ENCODE measurements at places on chromosomes 5 and 9.
A peak's percentile ranks its signal among the peaks of the same experiment; 100 is the strongest.

- DNase-seq: no peak
These were observed 110.2 kb downstream of the TRIM32 start for GRCh38 chr9:116797276-116797675.

DNA sequence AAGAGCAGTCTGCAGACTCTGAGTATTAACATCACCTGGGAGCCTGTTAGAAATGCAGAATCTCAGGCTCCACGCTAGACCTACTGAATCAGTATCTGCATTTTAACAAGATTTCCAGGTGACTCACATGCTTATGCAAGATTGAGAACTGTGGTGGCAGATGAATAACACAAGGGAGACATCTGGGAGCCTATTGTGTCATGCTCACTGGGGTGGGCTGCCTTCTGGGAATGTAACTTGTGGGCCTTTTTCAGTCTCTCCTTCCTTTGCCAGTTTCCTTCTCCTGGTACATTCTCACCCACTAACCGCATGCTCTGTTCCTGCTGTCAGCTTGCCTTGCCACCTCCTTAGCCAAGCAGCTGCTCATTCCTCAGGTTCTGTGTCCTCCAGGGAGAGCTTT, 176.6 kb upstream of the C9orf72 start:
- DNase-seq: no peak

GRCh38 chr9:85248514-85249312, 493.0 kb downstream of the AGTPBP1 start:
- DNase-seq: no peak

DNA sequence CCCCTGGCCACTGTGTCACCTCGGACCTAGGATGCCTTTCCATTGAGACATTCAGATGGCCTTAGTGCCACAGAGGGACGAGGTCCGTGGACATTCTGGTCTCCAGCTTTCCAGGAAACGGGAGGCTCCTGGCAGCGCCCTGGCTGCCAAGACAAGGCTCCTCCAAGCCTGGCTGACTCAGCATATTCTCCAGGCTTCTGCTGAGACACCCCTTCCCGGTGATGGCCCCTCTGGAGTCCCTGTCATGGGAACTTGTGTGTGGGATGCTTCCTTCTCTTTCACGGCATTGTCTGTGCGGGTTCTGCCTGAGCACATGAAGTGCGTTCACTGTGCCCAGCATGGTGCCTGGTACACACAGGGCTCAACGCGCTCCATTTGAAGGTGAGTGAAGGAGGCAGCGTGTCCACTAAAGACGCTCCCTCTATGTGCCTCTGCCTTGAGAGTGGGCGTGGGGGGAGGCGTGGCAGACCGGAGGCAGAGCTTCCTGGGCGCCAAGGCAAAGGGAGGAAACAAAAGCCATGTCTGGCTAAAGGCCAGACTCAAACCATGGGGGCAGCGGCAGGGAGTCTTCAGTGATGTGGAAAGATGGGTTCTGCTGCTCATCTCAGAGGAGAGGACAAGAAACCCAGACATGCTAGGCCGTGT, 46.4 kb upstream of the PRRC2B start:
- DNase-seq: no peak

- DNase-seq: no peak
These were observed 277.5 kb downstream of the CEMIP2 start for GRCh38 chr9:71490810-71491209.

GRCh38 chr9:124553738-124554137, 46.5 kb upstream of the NR5A1 start:
- no peak for DNase-seq

DNA sequence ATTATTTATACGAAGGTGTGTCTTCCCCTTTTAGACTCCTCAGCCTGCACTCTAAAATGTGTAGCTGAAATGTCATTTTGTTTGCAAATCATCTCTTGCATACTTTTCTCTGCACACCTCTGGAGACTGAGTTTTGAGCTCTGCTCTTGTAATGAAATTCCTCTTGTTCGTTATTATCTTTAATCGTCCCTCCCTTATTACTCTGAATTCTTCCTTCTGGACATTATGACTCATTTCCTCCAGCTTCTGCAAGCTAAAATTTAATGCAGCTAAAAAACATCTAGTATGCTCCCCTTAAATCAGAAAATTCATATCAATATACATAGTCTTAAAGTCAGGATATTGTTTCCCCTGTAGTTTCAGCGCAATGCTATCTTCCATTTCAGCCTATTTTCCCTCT, 13.5 kb downstream of the ISL1 start:
- no peak for DNase-seq

DNA sequence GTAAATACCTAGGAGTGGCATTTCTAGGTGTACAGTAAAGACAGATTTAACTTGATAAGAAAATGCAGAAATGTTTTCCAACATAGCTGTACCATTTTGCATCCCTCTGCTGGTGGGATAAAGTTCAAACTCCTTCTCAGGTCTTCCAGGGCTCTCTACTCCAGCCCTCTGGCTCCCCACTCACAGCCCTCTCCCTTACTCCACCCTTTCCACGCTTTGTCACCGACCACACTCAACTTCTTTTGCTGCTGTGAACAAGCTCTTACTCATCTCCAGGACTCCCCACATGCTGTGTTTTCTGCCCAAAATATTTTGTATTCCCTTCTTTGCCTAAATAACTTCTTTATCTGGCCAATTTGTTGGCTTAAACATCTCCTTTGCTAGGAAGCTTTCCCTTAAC, 90.6 kb upstream of the OSMR start:
- DNase-seq: no peak

DNA sequence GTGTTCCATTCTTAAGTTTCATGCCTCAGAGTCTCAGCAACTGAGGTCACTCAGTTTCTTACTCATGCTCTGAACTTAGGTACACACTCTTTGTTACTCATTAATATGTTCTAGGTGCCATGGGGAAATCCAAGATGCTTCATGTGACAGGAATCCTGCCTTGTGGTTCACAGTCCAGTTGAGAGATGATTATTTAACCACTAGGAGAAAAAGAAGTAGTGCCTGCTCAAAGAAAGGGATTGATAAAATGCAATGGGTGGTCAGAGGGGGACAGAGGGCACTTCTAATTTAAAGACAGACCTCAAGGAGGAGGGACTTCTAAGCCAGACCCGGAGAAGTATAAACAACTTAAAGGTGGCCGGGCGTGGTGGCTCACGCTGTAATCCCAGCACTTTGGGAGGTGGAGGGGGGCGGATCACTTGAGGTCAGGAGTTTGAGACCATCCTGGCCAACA, 69.0 kb downstream of the UGCG start:
- no peak for DNase-seq

DNA sequence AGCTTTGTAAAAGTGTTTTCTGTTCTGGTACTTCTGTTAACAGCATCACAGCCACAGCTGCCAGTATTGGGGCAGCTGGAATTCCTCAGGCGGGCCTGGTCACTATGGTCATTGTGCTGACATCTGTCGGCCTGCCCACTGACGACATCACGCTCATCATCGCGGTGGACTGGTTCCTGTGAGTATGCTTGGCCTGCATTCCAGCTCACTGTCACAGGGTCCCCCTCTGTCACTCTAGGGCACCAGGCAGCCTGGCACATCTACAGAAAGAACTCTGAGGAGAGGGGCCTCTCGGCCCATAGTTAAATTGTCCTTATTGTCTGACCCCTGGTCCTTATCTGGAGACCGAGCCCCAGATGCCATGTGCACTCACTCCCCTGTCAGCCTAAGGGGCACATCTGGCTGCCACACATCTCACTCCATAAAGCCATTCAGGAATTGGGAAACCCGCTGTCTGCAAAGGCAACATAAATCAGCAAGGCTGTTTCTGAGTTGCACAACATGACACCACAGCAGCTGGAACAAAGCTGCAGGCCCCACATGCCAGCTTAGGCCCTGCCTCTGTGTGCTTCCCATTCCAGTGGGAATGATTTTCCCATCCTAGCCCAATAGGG, 77.5 kb downstream of the SLC1A3 start:
- DNase-seq: peak; percentile 72

- DNase-seq: peak; percentile 41
These were observed 21.8 kb downstream of the PSD2 start for GRCh38 chr5:139817362-139817761.

GRCh38 chr9:123425836-123426365, 69.9 kb downstream of the CRB2 start:
- DNase-seq: peak; percentile 30

DNA sequence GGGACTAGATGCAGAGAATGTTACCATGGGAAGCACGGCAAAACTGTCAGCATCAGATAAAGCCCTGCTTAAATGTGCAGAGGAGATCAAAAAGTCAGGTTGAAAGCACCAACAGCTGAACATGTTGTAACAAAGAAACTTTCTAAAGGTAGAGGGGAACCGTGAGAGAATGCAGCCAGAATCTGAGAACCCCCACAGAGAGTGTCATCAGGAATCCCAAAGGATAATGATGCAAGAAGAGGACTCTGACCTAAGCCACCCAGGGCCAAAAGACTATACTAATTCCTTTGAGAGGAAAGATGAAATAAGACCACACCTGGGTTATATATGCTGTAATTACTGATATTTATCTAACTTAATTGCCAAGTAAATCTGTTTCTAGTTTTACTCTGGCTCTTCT, 116.6 kb downstream of the PCSK1 start:
- no peak for DNase-seq

- DNase-seq: no peak
These were observed 21.5 kb upstream of the RALGPS1 start for GRCh38 chr9:126893079-126893478.
